CD4-positive, alpha-beta memory T cell (primary cell): ENCODE measurements at places on chromosomes 1 and 21.

DNA sequence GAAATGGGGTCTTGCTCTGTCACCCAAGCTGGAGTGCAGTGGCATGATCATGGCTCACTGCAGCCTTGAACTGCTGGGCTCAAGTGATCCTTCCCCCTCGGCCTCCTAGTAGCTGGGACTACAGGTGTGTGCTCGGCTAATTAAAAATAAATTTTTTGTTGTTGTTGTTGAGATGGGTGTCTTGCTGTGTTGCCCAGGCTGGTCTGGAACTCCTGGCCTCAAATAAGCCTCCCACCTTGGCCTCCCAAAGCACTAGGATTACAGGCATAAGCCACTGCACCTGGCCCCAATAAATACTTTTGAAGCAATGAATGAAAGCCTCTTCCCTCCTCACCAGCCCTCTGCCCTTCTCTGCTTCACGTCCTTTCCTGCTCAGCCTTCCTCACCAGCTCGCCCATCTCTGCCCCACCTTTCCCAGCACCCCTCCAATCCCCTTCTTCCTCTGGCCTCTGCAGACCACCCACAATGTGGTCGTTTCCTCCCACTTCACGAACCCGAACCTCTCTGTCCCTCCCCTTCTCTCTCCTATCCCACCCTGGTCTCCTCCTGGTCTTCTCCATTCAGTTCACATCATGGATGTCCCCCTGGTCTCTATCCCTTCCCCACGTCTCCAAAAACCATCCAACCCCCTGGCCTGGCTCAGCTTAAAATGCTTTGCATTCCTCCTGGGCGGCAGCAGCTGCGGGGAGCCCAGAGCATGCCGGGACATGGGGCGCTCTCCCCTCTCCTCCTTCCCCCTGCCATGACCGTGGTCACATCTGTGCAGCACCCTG is 38.4 kb downstream of the RAP1GAP start:
- no peak for DNase-seq
- no peaks in the 10 kb centered on the region for H3K4me1 ChIP-seq
- no peak overlapping the region for H3K27ac ChIP-seq
- H3K4me3 ChIP-seq: no peak overlapping the region
- H3K27me3 ChIP-seq: no peaks in the 10 kb centered on the region

DNA sequence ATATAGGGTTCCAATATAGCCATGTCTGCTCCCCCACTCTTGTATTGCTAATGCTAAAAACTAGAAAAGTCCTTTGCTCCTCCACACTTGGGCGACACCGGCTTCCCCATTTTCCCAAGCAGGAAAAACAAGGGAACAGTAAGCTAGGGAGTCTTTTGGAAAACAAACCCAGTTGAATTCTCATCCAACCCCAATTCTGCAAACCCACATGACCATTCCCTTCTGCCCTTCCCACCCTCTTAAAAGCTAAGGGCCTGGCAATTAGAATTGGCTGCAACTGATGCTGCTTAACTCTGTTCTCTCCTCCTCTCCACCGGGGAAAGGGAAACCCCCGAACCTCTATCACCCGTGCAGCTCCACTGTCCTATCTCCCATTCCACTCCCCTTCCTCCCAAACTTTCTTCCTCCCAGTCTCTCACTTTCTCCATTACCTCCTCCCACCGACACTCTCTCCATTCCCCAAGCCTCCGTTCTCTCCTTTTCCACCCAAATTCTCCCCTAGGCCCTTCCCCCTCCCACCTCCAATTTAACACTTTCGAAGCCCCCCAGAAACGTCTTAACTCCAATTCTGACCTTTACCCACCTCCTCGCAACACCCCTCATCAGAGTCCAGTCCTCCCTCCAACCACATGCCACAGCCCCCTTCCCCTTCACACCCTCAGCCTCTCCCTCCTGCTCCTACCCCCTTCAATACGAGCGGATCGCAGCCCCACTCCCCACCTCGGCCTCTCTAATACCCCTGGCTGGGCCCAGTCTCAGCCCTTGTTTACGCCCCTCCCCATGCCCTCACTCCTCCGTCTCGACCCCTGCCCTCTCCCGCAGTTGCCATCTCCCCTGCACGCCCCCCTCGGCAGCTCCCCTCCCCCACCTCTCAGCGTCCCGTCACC is 701 bp downstream of the DEDD start:
- H3K27me3 ChIP-seq: no peaks in the 10 kb centered on the region
- peaks cover 54% of the 10 kb centered on the region for H3K4me1 ChIP-seq
- DNase-seq: no peak

GRCh38 chr1:17875882-17876280 is 120.7 kb downstream of the ACTL8 start:
- no peaks in the 10 kb centered on the region for H3K27me3 ChIP-seq
- H3K36me3 ChIP-seq: no peaks in the 10 kb centered on the region
- H3K4me1 ChIP-seq: no peaks in the 10 kb centered on the region
- DNase-seq: no peak
- no peak overlapping the region for H3K4me3 ChIP-seq

- DNase-seq: no peak
- H3K4me1 ChIP-seq: peaks cover 52% of the 10 kb centered on the region
- H3K27ac ChIP-seq: peak overlapping the region; percentile 70
- H3K27me3 ChIP-seq: no peaks in the 10 kb centered on the region
- H3K36me3 ChIP-seq: peaks cover 18% of the 10 kb centered on the region
- H3K4me3 ChIP-seq: peak overlapping the region; percentile 92
These were observed 602 bp downstream of the KIAA0319L start for GRCh38 chr1:35556484-35557117.

- H3K4me1 ChIP-seq: no peaks in the 10 kb centered on the region
- H3K4me3 ChIP-seq: no peak overlapping the region
- no peaks in the 10 kb centered on the region for H3K27me3 ChIP-seq
- H3K36me3 ChIP-seq: no peaks in the 10 kb centered on the region
- DNase-seq: no peak
- no peak overlapping the region for H3K27ac ChIP-seq
These were observed 166.3 kb upstream of the NR5A2 start for GRCh38 chr1:199861020-199861795.

DNA sequence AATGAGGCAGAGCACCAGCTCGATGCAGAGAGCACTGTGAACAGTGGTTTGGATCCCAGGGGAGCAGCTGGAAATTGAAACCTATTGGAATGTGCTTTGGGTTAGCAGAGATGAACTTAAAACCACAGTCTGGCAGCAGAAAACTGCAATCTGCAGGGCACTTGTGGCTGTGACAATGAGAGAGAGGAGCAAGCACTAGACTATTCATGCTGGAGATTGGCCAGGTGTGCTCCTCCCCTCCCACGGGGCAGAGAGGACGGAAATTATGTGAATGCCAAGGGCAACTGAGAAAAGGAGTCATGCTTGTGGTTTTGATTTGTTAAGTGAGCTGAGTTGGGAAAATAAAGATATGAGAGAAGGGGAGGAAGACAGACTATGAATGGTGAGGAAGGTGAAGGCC is 38.1 kb downstream of the HSD3B2 start:
- no peak overlapping the region for H3K4me3 ChIP-seq
- DNase-seq: no peak
- H3K36me3 ChIP-seq: no peaks in the 10 kb centered on the region
- H3K27me3 ChIP-seq: no peaks in the 10 kb centered on the region
- H3K4me1 ChIP-seq: no peaks in the 10 kb centered on the region
- no peak overlapping the region for H3K27ac ChIP-seq

- no peak overlapping the region for H3K4me3 ChIP-seq
- DNase-seq: no peak
- no peaks in the 10 kb centered on the region for H3K27me3 ChIP-seq
- no peak overlapping the region for H3K27ac ChIP-seq
These were observed 292.3 kb downstream of the HHAT start for GRCh38 chr1:210620867-210621488.

DNA sequence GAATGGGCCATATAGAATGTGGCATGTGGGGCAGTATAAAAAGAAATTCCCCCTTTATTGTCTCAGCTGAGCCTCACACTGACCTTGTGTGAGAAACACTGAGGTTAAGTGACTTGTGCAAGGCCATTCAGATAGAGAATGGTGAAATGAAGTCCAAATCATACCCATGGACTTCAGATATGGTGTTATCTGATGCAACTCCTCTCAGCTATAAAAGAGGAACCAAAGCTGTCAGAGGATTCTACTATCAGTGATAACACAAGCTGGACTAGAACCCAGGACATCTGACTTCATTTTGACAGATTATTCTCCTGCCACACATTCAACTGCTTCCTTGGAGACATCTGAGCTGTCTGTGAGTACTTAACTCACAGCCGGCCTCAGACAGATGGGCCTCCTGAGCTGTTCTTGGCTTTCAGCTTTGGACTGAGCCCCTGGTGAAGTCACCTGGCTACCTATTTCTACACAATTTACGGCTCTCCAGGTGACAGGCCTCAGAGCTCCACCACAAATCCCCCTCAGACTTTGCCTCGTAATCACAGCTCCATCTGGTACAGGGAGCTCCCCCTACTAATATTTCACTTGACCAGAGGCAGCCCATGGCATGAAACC is 104.6 kb downstream of the PLXNA2 start:
- no peaks in the 10 kb centered on the region for H3K4me1 ChIP-seq
- no peaks in the 10 kb centered on the region for H3K36me3 ChIP-seq
- no peak overlapping the region for H3K4me3 ChIP-seq
- no peaks in the 10 kb centered on the region for H3K27me3 ChIP-seq

- no peaks in the 10 kb centered on the region for H3K27me3 ChIP-seq
- peaks cover 16% of the 10 kb centered on the region for H3K4me1 ChIP-seq
- no peaks in the 10 kb centered on the region for H3K36me3 ChIP-seq
These were observed 10.4 kb upstream of the IL24 start for GRCh38 chr1:206886831-206887230.

- H3K36me3 ChIP-seq: no peaks in the 10 kb centered on the region
- H3K27me3 ChIP-seq: peaks cover 3% of the 10 kb centered on the region
- no peaks in the 10 kb centered on the region for H3K4me1 ChIP-seq
- H3K27ac ChIP-seq: no peak overlapping the region
These were observed 7.7 kb upstream of the CYP4Z1 start for GRCh38 chr1:47059376-47059775.

GRCh38 chr1:235075777-235076308 is 52.8 kb downstream of the TOMM20 start:
- H3K27ac ChIP-seq: no peak overlapping the region
- no peak overlapping the region for H3K4me3 ChIP-seq
- no peak for DNase-seq
- no peaks in the 10 kb centered on the region for H3K27me3 ChIP-seq
- H3K36me3 ChIP-seq: no peaks in the 10 kb centered on the region

- H3K27me3 ChIP-seq: no peaks in the 10 kb centered on the region
- no peaks in the 10 kb centered on the region for H3K4me1 ChIP-seq
- H3K27ac ChIP-seq: no peak overlapping the region
- no peak overlapping the region for H3K4me3 ChIP-seq
- no peaks in the 10 kb centered on the region for H3K36me3 ChIP-seq
These were observed 1.9 kb upstream of the HSPB7 start for GRCh38 chr1:16019644-16020277.

- DNase-seq: no peak
- H3K36me3 ChIP-seq: no peaks in the 10 kb centered on the region
- no peaks in the 10 kb centered on the region for H3K4me1 ChIP-seq
- H3K4me3 ChIP-seq: no peak overlapping the region
- no peak overlapping the region for H3K27ac ChIP-seq
- H3K27me3 ChIP-seq: no peaks in the 10 kb centered on the region
These were observed 36.6 kb downstream of the CCDC185 start for GRCh38 chr1:223429821-223430220.

DNA sequence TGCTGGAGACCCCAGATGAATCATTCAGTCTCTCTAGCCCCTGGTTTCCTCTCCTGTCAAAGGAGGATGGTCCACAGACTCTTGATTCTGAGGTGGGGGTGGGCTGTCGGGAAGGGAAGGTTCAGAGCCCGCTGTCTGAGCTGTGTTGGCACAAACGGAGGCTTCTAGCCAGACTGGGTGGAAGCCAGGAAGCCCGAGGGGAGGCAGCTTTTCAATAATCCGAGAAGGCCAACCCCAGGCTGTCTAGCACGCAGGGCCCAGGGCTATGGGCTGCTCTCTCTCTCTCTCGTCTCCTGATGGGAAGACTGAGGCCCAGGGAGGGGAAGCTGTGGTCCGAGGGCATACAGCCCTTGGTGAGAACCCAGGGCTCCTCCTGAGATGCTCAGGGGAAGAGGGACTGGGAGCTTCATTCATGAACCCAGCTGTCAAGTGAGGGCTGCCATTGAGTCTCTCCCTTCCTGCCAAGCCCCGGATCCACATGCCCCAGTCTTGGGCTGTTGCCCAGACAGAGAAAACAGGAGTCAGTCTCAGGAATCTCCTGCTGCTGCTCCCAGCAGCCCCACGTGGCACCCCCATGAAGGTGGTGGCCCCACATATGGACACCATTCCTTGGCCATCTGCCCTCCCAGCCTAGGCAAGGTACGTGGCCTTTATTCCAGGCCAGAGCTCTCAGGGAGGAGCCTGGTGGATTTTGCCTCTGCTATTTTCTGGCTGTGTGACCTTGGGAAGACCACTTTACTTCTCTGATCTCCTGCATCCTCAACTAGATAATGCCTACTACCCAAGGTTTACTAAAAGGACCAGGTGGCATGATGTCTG is 44.4 kb downstream of the RAP1GAP start:
- no peak for DNase-seq
- H3K27me3 ChIP-seq: no peaks in the 10 kb centered on the region
- no peaks in the 10 kb centered on the region for H3K4me1 ChIP-seq

DNA sequence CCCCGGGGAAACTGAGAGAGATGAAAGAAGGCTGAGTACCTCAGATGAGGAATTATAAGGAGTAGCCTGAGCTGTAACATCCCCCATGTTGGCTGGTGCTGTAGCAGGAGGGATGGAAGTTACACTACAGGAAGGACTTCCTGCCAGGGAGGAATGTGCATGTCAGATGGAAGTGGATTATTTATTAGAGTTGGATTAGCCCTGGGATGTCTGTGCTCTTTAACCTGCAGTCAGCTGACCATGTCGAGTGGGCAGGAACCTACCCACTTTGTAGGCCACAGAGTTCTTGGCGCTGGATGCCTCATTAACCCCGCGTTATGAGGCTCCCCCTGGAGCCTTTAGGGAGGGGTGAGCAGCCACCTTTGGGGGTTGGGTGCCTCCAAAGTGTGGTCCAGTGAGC is 757 bp upstream of the SEMA4A start:
- no peak overlapping the region for H3K27ac ChIP-seq
- no peaks in the 10 kb centered on the region for H3K4me1 ChIP-seq
- H3K36me3 ChIP-seq: no peaks in the 10 kb centered on the region
- no peaks in the 10 kb centered on the region for H3K27me3 ChIP-seq
- no peak for DNase-seq
- no peak overlapping the region for H3K4me3 ChIP-seq

GRCh38 chr1:20290624-20291597 is at the start of gene VWA5B1:
TSS of gene VWA5B1 (plus strand) at chr1:20290875. CDS start at chr1:20310602, 19,727 bp downstream.
- peaks cover 19% of the 10 kb centered on the region for H3K27me3 ChIP-seq
- no peaks in the 10 kb centered on the region for H3K4me1 ChIP-seq
- no peak for DNase-seq
- H3K4me3 ChIP-seq: no peak within 1 kb of the TSS
